ENCODE measurements at places on chromosomes 5 and 9.

- no peak for DNase-seq
Measured at GRCh38 chr5:6840136-6840793, 127.0 kb downstream of the TENT4A start.

DNA sequence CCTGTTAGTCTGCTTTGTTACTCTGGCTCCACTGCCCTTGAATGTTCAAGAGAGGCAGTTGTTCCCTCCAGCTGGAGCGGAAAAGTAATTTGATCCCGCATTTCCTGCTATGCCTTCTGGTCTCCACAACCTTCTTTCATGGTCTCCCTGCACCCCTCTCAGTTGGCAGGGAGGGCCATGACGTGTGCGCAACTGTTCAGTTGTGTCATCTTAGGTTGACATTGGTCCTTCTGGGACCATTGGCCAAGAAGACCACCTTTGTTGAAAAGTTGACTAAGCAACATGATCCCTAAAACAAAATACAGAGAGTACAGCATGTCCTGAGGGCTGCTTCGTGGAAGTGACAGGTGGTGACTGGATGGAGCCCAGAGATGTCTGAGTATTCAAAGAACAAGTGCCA lies 192.5 kb upstream of the TUT7 start:
- no peak for DNase-seq

DNA sequence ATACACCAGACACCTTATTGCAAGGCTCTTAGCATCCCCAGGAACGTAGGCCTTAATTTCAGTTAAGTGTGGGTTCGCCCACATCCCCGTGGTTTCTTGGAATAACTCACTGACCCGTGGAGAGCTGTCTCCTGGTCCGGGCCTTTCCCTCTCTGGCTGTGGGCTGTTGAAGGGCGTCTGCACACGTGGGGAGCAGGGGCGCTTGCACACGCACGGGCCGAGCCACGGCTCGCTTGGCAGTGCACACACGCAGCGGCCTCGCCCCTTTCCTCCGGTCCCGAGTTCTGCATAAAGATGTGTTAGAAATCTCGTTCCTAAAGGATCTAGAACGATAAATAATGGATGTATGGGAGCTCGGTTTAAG lies 141.9 kb downstream of the PBX3 start:
- no peak for DNase-seq

- DNase-seq = no peak
Measured at GRCh38 chr9:134778841-134779411, 101.7 kb upstream of the FCN2 start.

GRCh38 chr5:127506616-127507015 lies 10.8 kb upstream of the PRRC1 start:
- DNase-seq = no peak

DNA sequence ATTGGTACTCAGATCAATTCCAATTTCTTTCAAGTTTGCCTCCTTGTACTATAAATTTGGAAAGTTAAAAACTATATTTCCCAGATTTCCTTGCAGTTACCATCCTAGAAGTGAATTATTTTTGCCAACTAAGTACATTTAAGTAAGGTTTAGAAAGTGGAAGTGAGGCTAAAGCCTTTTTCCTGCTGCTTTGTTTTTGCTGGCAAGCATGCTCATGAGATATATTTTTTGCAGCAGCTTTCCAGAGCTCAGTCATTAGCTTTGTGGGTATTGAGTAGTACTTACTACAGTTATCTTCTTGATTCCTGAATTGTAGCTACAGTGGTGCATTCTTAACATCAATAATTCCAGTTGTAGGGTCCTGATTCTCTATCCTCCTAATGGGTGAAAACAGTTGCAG lies 3.5 kb upstream of the BTF3 start:
- DNase-seq = no peak

DNA sequence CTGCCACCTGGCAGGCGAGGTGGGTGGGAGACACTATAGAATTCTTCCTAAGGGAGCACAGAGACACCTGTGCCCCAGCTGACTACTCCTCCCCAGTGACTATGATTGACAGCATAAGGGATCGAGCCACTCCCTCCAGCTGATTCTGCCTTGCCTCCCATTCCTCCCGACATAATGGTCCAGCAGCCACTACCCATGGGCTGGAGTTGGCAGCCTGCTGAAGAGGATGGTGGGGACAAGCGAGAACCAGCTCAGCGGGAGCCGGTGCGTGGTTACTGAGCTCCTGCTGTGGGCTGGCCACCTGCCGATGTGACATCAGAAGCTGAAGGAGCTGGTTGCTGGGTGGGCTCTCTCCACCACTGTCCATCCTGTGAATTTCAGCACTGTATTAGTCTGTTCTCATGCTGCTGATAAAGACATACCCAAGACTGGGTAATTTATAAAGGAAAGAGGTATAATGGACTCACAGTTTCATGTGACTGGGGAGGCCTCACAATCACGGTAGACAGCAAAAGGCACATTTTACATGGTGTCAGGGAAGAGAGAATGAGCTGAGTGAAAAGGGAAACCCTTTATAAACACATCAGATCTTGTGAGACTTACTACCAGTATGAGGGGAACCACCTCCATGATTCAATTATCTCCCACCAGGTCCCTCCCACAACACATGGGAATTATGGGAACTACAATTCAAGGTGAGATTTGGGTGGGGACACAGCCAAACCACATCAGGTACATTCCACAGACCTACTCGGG lies 12.1 kb upstream of the NCS1 start:
- no peak for DNase-seq

GRCh38 chr5:78076351-78076750 lies 218.1 kb downstream of the AP3B1 start:
- no peak for DNase-seq

DNA sequence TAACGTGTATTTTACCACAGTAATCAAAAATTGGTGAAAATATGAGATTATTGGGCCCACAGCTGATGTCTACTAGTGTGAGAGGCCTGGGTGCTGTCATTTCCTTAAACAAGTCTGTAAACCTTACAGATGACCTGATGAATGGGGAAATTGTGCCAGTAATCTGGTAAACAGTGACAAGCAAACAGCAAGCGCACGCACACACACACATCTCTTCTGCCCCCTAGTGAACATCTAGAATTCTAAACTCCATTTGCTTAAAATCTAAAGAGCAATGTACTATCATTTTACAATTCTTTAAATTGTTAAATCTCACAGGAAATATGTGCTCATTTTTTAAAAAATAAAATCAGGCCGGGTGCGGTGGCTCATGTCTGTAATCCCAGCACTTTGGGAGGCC lies 7.5 kb upstream of the RAPGEF1 start:
- peak; percentile 70 for DNase-seq

- DNase-seq = no peak
Measured at GRCh38 chr5:159163027-159163700, 46.2 kb downstream of the RNF145 start.

GRCh38 chr5:178376921-178377582 lies 144.4 kb upstream of the PHYKPL start:
- no peak for DNase-seq

DNA sequence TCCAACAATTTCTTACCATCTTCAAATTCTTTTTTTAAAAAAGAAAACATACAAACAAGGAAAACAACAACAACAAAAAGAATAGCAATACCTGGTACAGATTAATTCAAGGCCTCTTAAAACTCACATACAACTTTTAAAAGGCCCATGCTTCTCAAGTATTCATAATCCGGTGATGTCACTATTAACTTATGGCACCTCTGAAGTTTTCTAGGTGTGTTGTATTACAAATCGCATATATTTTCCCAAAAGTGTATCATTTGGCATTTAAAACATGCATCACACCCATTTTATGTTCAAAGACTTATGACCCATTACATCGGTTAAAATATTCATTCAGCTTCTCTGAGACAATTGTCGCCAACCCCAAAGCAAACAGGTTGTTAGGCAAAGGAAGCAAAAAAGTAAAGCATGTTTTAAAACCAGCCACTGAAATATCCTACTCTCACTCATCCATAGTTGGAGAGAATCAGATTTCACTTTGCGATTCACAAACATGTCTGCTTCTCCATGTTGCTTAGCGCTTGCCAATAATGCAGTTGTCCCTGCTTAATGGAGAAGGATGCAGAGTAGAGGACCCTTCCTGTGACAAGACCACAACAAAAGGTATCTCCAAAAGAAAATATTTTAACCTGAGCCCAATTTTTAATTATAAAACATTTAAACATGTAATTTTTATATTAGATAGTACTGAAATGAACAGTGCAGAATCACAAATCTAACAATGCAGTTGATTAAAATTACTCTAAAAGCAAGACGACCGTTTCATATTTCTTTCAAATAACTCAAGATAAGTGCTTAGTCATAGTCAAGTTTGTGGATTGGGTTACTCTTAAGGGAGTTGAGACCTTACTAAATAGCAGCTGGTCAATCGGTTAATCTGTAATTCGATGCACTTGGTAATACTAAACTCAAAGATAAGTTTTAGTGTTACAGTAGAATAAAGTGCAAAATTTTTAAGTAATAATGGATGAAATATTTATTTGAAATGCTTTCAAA lies 1.6 kb downstream of the SKP1 start:
- DNase-seq = peak; percentile 9

GRCh38 chr5:156942064-156942463 lies 21.0 kb downstream of the TIMD4 start:
- peak; percentile 80 for DNase-seq

GRCh38 chr9:84141741-84142370 lies 161.3 kb downstream of the RMI1 start:
- DNase-seq = no peak

- peak; percentile 44 for DNase-seq
Measured at GRCh38 chr9:112061152-112061740, 113.9 kb downstream of the SUSD1 start.

DNA sequence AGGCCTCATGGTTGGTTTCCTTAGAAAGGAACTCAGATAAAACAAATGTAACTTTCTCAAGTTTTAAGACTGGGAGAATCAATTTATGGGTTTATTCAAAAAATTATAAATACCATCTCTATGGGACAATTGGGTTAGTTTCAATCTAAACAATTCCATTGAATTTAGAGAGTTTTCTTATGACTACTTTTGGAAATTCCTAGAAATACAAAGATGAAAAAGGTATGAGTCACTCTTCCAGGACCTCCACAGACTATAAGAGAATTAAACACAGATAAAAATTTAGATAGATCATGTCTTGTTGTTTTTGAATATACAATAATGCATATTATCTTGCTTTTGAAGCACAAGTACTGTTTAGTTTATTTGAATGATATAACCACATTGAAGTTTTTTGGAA lies 188.7 kb downstream of the CHSY3 start:
- DNase-seq = no peak

- no peak for DNase-seq
Measured at GRCh38 chr5:33855396-33855795, 36.4 kb downstream of the ADAMTS12 start.

- DNase-seq = peak; percentile 44
Measured at GRCh38 chr9:85178474-85178873, 508.9 kb downstream of the NTRK2 start.

DNA sequence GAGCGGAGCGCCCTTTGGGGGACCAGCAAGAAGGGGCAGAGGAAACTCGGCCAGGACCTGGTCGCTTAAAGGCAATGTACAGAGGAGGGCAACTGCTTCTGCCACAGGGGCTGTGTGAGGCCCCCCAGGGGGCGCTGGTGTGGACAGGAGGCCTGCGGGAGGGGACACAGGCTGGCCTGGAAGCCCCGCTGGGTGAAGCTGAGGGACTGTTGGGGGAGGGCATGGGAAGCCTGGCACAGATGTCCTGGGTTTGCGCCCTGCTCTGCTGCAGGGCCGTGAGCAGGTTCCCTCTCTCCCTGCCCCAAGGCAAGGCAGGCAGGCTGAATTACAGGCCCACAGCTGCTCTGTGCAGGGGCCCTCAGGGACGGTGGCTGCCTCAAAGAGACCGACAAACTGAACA lies 5.4 kb downstream of the MED22 start:
- no peak for DNase-seq

- DNase-seq = no peak
Measured at GRCh38 chr5:148827723-148828122, 1.3 kb downstream of the ADRB2 start.

DNA sequence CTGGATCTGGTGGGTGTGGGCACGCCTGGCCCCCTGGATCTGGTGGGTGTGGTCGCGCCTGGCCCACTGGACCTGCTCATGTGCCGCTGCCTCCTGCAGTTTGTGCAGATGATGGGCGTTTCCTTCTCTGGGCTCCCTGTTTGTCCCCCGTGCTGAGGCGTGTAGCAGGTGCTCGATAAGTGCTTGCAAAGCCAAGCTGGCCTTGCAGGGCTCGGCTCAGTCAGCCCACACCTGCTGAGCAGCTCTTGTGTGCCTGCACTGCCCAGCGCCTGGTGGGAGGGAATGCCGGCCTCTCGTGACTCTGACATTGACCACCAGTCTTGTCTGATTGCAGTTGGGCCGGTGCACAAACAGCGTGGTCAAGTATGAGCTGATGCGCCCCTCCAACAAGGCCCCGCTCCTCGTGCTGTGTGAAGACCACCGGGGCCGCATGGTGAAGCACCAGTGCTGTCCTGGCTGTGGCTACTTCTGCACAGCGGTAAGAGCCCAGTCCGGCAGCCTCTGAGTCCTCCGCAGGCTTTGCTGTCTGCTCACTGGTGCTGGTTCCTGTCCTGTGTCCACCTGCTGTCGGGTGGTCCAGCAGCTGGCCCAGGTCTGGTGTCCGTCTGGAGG lies 102.7 kb upstream of the CACNA1B start:
- DNase-seq = no peak

DNA sequence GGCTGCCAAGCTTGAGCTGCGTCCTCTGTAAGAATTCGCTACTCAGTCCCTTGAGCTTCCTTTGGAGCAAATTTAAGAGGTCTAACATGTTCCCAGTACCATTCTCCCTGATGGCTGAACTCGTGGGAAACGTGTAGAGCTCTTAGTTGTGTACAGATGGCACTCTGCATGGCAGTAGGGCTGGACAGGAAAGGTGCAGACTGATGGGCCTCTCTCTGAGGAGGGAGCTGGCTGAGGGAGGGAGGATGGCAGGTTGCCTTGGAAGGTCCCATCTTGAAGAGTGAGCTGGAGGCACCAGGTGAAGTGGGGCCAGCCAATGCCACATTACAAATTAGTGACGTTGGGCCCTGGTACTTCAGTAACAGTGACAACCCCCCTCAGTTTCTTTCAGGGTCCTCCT lies 495.3 kb downstream of the CCDC171 start:
- no peak for DNase-seq

DNA sequence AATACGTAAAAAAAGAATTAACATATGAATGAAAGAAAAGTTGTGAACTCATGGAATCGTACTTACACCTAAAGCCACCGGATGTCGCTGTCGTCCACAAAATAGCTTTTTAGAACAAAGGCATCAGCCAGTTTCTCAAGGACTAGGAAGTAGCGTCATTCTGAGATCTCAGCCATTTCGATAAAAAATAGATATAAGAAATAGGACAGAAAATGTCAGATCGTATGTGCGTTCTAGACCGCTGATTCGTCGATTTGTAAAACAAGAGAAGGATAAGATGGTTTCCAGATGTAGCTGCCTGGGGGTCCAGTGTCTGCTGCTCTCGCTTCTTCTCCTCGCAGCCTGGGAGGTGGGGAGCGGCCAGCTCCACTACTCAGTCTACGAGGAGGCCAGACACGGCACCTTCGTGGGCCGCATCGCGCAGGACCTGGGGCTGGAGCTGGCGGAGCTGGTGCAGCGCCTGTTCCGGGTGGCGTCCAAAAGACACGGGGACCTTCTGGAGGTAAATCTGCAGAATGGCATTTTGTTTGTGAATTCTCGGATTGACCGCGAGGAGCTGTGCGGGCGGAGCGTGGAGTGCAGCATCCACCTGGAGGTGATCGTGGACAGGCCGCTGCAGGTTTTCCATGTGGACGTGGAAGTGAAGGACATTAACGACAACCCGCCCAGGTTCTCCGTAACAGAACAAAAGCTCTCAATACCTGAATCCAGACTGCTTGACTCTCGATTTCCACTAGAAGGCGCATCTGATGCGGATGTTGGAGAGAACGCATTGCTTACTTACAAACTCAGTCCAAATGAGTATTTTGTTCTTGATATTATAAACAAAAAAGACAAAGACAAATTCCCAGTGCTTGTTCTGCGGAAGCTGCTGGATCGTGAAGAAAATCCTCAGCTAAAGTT lies at the start of gene PCDHA10:
Gene PCDHA10 (plus strand): TSS at position 126 of the 903 bp plus-strand sequence. CDS start 152 bp downstream, at position 278.
- no peak for DNase-seq
